ENCODE measurements at places on chromosomes 7 and 10.
A peak's percentile ranks its signal among the peaks of the same experiment; 100 is the strongest.

DNA sequence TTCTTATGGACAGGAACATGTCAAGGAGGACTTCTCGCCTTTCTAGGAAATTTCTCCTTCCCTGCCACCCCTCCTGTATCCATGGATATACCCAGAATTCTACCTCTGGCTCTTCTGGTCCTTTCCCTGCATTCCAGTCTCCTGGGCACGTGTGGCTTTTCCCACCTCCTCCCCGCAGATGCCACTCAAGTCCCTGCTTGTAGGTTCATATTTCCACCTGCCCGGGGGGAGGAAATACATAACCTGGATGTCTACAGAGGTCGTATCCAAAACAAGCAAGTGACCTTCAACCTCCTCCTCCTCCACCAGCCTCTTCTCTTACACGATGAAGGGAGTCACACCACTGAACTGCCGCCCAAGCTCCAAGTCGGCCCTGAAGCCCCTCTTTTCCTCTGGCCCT, 20.7 kb downstream of the FGFR2 start:
- no peak for DNase-seq

GRCh38 chr7:75879771-75880184, 944 bp downstream of the RHBDD2 start:
- DNase-seq = peak; percentile 69

DNA sequence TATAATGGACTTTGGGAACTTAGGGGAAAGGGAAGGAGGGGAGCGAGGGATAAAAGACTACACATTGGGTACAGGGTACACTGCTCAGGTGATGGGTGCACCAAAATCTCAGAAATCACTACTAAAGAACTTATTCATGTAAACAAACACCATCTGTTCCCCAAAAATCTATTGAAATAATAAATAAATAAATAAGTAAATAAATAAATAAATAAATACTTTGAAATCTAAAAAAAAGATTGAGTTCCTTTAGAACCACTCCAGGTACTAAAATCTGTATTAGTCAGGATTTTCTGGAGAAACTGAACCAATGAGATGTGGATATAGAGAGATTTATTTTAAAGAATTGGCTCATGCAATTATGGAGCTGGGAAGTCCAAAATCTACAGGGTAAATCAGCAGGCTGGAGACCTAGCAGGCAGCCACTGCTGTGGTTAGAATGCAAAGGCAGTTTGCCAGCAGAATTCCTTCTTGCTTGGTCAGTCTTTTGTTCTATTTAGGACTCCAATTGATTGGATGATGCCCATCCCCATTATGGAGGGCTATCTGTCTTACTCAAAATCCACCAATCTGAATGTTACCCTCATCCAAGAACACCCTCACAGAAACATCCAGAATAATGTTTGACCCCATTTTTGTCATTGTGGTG, 8.9 kb downstream of the IGFBP1 start:
- peak; percentile 39 for DNase-seq

DNA sequence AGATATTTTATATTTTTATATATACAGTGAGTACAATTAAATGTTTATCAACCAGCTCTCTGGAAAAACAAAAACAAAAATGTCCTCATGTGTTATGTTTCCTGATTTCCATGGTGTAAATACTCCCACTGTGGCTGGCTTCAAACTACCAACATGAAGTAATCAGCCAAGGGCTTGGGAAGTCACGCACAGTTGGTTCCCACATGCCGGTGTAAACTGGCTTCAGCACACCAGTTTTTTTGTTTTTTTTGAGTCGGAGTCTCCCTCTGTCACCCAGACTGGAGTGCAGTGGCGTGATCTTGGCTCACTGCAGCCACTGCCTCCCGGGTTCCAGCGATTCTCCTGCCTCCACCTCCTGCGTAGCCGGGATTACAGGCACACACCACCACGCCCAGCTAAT, 11.8 kb downstream of the OSBPL3 start:
- no peak for DNase-seq

- no peak for DNase-seq
Measured at GRCh38 chr7:70797109-70797514, 334.8 kb upstream of the GALNT17 start.

GRCh38 chr7:122902751-122903495, 16.7 kb upstream of the CADPS2 start:
- no peak for DNase-seq

DNA sequence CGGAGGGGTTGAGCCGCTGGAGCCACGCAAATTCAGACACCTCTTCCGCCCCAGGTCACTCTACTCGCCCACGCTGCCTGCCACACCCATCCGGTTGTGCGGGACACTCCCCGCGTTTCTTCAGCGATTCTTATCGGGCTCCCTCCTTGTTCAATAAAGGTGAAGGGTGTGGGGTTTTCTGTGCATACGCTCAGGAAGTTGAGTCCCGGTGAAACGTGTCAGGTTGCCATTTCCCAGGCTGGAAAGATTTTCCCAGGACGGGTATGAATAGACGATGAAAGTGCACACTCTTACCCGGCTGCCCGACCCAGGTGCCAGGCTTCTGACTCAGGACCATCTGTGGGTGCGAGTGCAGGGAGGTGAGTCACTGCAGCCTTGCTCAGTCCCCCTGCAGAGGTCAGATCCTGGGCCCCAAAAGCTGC, 22.0 kb downstream of the KLF6 start:
- DNase-seq = peak; percentile 43

GRCh38 chr10:84715911-84716310, 387.5 kb downstream of the CCSER2 start:
- DNase-seq = no peak

DNA sequence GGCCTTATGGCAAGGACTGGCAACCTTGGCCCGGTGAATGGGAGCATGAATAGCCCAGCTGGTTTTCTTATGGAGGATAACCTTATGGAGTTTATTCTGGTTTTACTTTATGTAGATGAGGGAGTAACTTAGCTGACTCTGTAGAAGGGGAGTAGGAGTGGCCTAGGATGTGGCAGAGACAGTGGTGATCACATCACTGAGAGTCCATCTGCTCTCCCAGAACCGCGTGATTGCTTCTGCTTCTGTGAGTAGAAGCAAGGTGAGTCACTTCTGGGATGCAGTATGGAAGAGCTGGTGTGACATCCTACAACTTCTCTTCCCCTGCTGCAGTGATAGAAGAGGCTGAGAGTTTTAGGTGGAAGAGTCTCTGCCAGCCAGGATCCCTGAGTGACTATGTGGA, 129.2 kb downstream of the RPS24 start:
- no peak for DNase-seq

DNA sequence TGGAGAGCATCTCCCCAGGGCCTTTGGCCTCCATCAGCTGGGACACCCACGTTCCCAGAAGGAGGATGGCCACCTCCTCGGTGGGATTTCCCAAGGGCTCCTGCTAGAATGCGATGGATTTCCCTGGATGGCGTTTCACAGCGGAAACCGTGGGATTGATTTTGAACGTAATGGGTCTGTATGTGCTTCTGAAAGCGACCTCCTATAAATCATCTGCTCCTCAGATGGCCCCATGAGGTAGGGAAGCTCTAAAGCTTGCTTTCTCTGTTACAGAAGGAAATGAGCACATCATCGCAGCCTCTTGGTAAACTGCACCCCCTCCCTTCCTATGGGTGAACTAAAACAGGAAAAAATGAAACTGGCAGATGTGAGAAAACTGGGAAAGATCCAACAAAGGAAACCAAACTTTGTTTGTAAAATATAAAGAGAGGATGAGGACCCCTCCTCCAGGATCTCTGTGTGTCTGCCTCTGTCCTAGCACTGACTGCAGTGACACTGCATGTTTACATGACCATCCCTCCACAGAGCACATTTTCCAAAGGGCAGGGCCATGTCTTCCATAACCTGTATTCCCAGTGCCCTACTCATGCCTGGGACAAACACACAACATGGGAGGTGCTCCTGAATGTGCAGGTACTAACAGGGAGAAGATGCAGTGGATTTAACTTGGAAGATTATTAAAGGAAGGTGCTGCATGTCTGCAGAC, 57.6 kb downstream of the LYZL1 start:
- DNase-seq = no peak

DNA sequence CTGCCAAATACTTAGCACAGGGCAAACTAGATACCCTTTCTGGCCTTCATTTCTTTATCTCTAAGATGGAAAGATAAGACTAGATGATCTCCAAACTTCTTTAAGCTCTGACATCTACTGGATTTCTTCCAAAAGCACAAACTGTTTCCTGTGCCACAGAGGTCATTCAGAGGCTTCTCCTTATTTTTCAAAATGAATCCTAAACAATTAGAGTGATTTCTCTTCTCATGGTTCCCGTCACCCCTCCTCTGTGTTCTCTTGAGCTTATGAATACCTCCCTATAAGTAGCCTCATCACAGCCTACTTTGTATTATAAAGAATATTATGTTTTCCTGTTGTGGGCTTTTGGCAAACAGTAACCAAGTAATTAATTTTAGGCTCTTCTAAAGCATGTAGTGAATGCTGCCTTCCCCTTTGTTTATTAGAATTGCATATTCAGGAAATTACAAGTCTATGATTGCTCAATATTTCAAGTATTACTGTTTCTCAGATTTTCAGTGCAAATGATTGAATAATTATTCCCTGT, 179.5 kb downstream of the REEP3 start:
- peak; percentile 63 for DNase-seq

GRCh38 chr7:132424821-132425724, 151.2 kb downstream of the PLXNA4 start:
- no peak for DNase-seq

- no peak for DNase-seq
Measured at GRCh38 chr10:21969326-21970287, 33.9 kb downstream of the DNAJC1 start.

- no peak for DNase-seq
Measured at GRCh38 chr7:158753900-158754299, 49.3 kb upstream of the NCAPG2 start.

- DNase-seq = no peak
Measured at GRCh38 chr7:29922921-29923700, 66.5 kb downstream of the SCRN1 start.

GRCh38 chr10:47402641-47403301, 18.7 kb upstream of the ZNF488 start:
- DNase-seq = peak; percentile 90

DNA sequence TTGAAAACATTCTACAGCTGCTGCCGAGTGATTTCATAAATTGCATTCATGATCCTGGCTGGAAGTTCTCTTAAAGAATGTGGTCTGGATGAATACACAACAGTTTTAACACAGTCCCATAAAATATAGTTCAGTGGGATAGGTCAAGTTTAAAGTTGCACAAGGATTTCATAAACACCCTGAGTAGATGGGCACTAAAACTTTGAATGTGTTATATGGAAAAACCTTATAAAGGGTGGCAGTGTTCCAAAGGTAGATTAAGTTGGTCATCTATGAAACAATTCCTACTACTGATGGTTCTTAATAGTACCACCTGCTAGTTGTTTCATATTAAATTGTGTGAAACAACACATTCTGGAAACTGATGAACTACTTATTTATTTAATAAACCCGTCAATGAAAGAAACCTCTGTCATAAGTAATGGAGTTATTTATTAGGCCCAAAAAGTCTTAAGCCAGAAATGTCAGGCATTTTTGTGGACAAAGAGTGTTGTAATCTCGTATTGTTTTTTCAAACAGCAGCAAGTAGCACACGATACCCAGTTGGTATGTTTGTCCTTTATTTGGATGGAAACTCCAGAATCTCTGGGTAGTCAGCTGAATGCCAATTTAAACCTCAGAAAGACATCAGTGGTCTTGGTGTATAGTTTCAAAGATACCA, 14.3 kb upstream of the RPA3 start:
- peak; percentile 33 for DNase-seq

- DNase-seq = no peak
Measured at GRCh38 chr10:129562487-129562886, 95.4 kb downstream of the MGMT start.

GRCh38 chr10:92124616-92125143, 166.2 kb downstream of the CPEB3 start:
- peak; percentile 50 for DNase-seq

DNA sequence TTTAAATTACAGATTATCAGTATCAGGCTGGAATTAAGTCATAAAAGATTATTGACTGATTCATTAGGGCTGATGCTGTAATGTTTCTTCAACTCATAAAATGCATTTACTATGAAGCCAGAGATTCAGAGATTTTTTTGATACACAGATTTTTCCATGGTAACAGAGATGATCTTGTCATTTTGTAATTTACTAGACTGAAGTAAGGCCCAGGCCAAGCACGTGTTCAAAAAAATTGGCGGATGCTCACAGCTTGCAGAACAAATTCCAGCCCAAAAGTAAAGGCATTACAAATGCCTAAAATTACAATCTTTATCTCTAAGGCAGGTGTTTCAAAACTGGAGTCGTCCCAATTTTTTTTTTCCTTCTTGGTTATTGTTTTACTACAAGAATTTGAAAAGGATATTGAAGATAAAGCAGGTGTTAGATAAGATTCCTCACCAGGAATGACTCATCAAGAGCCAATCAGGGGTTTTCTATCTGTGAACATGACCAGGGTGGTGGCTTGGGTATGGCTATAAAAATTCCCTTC, 78.4 kb upstream of the MEOX2 start:
- no peak for DNase-seq

DNA sequence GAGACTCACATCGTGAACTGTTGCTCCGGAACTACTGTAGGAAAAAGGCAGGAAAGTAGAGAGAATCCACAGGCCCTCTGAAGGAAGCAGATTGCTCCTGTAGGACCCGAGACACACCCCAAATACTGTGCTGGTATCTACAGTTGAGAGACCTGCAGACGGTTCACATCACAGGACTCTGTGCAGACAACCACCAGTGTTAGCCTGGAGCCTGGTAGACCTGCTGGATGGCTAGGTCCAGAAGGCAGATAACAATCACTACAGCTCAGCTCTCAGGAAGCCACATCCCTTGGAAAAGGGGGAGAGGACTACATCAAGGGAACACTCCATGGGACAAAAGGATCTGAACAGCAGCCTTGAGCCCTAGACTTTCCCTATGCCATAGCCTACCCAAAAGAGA, 311.8 kb upstream of the PRKCQ start:
- no peak for DNase-seq

DNA sequence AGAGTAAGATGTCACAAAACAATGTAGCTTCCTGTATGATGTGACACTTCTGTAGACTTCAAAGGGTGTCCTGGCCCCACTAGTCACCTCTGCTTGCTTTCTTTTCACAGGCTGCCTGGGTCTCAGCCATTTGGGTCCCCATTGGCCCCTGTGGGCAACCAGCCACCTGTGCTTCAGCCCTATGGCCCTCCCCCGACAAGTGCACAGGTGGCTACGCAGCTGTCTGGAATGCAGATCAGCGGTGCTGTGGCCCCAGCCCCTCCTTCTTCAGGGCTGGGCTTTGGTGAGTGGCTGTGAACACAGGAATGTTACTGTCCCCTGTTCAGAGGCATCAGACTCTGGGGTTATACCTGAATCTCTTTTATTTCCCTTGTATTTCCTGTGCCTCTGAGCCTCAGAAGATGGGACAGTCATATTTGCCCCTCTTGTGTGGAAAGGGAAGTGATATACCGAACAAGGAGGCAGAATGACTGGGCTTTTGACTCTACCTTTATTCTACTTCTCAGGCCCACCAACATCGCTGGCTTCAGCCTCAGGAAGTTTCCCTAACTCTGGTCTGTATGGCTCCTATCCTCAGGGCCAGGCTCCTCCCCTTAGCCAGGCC, 15.4 kb downstream of the SEC24C start:
- no peak for DNase-seq
